PC-9 (cell line): ENCODE measurements at places on chromosomes 2 and 18.
A peak's percentile ranks its signal among the peaks of the same experiment; 100 is the strongest.

- DNase-seq: no peak
Measured at GRCh38 chr2:201906777-201907562, 100.6 kb downstream of the CDK15 start.

DNA sequence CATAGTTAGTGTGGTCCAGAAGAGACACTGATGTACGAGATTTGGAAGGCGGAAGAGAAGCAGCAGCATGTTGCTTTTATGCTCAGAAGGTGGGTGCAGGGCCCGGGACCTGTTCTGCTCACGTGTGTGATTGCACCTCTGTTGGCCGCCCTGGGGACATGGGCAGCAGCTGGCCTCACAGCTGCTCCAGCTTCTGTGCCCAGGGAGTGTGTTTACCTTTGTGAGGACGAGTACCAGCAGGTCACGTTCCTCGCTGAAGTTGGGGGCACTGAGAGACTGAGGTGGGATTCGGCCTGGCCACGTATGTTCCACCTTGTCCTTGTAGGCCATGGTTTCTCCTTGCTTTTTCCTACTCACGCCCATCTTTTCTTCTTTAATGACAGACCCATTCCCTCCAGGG, 86.3 kb downstream of the PMAIP1 start:
- DNase-seq: no peak

GRCh38 chr2:45899926-45900325, 248.5 kb downstream of the PRKCE start:
- no peak for DNase-seq

DNA sequence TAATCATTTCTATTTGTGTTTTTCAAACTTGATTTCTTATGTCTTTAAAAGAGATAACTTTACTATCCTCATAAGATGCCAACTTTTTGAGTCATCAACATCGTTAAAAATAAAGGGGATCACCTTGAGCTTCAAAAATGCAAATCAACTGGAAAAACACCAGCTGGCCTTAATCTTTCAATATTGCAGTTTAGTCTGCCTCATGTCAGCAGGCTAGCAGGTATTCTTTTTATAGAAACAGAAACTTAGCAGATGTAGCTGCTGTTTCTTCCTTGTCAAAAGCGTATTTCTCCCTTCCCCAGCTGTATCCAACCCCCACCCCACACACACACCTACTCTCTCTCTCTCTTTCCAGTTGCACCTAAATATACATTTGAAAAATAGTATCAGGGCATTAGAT, 154.1 kb upstream of the ZNF804A start:
- DNase-seq: no peak

DNA sequence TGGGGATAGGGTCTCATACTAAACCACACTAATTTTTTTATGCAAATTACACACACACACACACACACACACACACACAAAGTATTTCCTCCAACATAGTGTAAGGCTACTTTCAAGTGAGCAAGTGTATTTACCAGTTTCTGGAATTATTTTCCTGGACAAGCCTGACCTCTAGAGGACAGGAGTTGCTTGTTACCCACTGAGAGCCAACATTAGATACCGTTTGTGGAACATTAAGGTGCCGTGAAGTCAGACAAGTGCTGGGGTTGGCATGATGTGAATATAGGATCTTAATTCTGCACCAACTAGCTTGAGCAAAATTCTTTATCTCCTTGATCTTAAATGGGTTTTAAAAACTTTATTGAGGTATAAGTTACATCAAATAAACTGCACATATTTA, 39.3 kb upstream of the SERPINB2 start:
- DNase-seq: peak; percentile 12

DNA sequence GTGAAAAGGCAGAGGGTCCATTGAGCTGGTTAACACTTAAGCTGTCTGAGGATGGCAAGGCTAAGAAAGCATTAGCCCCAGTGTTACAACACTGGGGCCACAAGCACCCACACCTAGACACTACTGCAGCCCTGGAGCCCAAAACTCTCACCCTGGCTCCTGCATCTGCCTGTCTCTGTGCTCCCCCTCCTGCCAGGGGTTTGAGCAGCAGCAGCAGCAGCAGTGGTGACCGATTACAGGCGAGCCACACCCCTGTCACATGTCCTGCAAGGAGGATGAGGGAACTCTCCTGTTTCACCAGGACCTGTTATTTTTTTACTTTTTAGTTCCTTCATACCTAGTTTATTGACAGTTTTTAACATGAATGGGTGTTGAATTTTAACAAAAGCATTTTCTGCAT, 326.7 kb upstream of the MAP2 start:
- no peak for DNase-seq

- DNase-seq: no peak
Measured at GRCh38 chr18:73563345-73563744, 584.3 kb downstream of the FBXO15 start.

- no peak for DNase-seq
Measured at GRCh38 chr18:36464126-36464651, 166.7 kb downstream of the FHOD3 start.

GRCh38 chr2:236861196-236861875, 224.4 kb upstream of the COPS8 start:
- no peak for DNase-seq

DNA sequence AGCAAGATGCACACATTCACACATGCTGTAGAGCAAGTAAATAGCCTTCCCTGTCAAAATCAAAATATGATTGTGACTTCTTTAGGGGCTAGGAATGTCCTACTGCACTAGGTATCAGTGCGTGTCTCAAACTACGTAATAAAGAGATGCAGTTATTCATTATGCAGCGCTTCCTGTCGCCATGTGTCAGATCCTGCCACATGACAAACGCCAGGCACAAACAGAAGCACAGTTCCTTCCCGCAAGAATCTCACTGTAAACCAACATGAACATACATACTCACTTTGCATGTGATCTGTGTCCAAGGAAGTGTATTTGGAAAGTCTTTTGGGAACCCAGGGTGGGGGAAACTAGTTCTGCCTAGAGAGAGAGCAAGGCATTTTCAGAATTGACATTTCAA, 599.9 kb downstream of the RNF144A start:
- DNase-seq: no peak

DNA sequence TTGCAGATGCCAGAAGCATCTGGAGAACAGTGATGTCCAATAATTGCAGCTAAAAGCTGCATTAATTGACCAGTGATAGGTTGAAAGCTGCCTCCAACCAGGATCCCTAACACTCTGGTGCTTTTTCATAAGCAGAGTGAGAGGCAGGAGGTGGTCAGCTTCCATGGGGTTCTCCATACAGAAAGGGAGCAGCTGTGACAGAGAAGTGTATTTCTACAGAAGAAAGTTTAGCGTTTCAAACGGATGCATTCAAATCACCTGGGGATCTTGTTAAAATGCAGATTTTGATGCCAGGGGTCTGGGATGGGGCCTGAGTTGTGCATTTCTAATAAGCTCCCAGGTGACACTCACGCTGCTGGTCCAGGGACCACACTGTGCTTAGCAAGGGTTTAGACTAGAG, 216.5 kb upstream of the NRP2 start:
- DNase-seq: no peak

- no peak for DNase-seq
Measured at GRCh38 chr2:102672107-102672776, 52.9 kb downstream of the SLC9A2 start.

DNA sequence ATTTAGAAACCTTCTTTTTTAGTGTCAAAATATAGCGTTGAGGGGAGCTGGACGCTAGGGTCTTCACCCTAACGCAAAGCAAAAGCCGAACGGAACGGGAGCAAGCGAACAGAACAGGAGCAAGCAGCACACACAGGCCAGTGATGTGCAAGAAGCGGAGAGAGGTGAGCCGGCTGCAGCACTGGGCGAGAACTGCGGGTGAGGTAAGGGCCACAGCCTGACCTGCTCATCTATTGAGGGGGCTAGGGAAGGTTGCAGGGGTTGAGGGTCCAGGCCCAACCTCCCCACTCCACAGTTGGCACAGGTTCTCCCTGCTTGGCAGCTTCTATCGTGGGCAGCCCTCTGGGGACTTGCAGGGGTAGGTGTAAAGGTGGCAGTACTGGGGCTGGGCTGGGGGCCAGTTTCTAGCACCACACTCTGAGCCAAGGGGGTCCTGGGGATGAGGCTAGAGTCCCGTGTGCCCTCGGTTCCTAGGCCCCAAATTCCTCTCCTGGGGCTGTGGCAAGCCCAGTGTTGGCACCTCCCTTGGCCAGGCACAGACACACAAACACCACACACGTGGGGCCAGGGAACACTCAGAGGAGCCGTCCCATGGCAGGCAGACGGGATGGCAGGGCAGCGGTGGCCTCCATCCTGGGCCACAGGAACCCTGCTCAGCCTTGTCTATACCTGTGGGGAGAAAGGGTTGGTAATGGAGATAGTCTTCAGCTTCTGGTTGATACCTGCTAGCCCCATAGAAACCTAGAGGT, 1.2 kb upstream of the ABCB6 start:
- no peak for DNase-seq

DNA sequence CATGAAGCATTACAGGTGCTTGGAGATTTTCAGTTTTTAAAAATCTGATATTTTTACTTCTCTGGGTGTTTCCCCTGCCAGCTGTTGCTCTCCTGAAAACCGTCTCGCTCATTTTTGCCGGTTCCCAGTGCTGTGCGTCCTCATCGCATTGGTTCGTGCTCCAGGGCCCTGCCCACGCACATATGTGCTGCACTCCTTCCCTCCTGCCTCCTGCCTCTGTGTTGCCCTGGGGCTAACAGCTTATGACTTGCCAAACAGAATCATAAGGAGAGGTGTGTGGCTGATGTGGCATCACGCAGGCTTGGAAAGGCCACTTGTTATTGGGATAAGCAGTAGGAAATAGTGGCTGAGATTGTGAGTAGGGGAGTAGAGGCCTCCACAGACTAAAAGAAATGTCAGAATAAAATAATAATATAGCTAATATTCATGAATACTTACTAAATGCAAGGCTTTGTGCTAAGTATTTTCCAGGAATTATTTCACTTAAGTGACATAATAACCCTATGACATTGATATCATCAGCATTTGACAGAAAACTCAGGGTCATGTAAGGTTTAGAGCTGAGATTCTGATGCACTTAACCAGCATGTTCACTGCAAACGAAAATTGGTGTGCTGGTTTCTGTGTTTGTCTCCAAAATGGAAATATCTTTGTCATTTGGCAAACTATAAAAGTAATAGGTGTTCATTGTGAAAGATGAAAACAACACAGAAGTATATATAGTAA, 53.5 kb downstream of the SLC4A1AP start:
- DNase-seq: peak; percentile 76

GRCh38 chr2:188494906-188495305, 203.2 kb downstream of the GULP1 start:
- no peak for DNase-seq

DNA sequence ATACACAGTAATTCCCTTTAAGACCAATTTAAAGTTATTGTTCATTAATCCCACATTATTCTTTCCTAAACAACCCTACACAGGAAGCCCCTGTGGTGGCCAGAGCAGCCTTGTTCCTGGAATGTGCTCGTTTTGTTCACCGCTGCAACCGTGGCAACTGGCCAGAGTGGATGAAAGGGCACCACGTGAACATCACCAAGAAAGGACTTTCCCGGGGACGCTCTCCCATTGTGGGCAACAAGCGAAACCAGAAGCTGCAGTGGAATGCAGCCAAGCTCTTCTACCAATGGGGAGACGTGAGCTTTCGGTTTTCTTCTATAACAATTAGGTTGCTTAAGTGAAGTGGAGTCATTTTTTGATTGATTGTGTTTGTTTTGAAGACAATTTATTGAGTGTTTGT, 101.0 kb downstream of the UNC80 start:
- peak; percentile 72 for DNase-seq

- no peak for DNase-seq
Measured at GRCh38 chr18:22314420-22314819, 103.3 kb downstream of the CTAGE1 start.

DNA sequence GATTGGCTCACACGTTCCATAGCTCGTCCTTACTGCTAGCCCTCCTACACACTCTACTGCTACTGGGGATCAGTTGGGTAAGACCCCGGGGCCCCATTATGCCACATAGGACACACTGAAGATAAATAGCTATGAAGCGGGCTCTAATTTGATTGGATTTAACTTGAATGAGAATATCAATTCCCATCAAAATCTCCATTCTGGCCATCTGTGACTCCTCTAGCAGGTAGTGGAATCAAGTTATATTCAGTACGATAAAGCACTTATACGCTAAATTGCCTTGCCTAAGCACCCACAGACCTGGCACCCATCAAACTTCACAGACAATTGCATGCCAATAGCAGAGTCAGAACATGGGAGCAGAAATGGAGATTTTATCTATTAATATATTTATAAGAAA, 39.8 kb downstream of the CCDC68 start:
- no peak for DNase-seq

DNA sequence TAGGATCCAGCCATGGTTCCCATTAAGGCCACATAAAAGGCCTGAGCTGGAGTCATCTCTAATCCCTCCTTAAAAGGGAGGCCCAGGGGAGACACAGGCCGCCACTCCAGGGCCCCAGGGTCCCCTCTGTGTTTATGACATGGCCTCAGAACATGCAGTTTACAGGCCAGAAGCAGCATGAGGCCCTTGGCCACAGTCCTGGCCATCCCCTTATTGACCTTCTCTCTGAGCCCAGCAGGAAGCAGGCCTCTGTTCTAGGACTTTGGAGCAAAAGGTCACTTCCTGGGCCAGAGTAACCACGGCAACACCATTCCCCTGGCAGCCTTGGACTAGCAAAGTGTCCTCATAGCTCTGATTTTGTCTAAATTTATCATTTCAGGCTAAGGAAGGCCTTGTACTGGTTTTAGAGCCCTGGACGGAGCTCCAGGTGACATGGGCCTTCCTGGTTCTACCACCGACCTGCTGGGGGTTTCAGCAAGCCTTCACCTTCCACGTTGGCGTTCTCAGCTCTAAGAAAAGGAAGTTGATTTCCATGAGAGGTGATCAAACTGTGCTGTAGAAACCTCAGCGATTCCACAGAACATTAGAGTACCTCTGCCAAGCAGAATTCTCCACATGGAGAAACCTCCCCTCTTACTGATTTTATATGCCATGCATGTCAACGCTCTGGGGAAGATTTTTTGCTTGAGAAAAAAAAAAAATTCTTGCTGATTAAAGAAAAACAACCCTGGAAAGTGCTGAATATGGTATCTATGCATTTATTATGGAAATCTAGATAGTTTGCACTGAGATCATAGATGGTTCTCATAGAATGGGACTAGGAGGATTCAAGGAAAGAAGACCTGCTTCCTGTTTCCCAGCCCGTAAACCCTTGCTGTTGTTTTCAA, 53.7 kb downstream of the HS1BP3 start:
- no peak for DNase-seq

DNA sequence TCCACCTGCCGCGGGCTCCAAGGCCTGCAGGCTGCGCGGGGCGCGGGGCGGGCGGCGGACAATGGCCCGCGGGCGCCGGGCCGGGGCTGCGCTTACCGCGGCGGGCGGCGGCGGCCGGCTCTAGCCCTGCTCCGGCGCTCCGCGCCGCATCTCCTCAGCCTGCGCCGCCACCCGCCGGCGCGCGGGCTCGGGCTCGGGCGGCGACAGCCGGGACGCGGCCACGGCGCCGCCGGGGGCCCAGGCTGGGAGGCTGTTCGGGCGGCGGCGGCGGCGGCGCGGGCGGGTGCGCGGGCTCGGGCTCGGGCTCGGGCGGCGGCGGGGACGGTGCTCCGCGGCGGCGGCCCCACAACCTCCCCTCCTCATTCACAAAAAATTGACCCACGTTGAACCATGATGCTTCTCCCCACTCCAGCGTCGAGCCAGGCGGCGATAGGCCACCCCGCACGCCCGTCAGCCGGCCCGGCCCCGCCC, at the start of gene HDAC4:
TSS of gene HDAC4 (minus strand) at position 425 of the 471 bp plus-strand sequence. CDS start 48,321 bp downstream, outside the sequence.
- no peak for DNase-seq
